ENCODE measurements at places on chromosomes 16 and 17.

GRCh38 chr16:25035494-25036405, 20.6 kb upstream of the ARHGAP17 start:
- no peak for DNase-seq

GRCh38 chr17:18039535-18040260, 490 bp downstream of the GID4 start:
- peak; percentile 38 for DNase-seq

- no peak for DNase-seq
Measured at GRCh38 chr16:81608523-81609209, 164.1 kb downstream of the CMIP start.

DNA sequence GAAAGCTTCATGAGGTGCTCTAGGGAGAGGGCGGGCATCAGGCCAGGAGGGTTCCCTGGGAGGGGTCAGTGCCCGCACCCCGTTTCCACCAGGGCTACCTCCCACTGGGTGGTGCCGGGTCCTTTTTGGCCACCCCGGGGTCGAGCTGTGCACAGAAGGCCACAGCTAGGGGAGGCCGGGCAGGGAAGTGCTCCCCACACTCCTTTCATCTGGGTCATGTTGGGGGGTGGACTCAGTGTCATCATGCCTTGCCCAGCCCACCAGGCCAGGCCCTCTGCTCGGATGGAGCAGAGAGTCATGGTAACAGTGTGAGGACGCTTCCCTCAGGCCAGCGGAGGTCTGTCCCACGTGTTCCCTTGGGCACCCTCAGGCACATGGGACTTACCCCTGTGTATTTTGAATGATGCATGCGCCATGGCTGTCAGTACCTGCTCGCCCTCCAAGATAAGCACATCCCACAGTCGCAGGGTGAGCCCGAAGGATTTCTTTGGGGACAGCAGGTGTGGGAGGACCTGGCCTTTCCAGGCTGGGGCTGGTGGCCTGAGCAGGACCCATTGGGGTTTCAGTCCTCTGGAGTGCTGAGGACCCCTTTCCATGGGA, 46.4 kb downstream of the TNFRSF13B start:
- DNase-seq, result no peak

DNA sequence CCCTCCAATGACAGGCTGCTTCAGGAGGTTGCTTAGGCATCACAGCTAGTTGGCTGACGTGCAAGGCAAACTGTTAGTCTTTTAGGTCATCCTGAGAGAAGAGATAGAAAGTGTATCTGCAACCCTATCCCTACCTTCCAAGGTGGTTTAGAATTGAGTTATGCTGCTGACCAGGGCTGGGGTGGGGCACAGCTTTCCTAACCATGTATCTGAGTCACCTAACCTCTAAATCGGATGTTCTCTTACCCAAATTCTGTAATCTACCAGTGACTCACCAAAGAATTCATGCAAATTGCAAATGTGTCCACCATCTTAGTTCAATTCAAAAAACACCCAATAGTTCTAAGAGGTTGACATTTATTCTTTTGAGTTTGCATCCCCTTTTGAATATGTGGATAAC, 107.2 kb upstream of the DYNLRB2 start:
- no peak for DNase-seq

GRCh38 chr16:4593086-4593485, 21.6 kb downstream of the UBALD1 start:
- DNase-seq, result no peak

GRCh38 chr16:65757064-65757463, 609.4 kb upstream of the CDH5 start:
- DNase-seq, result no peak

- no peak for DNase-seq
Measured at GRCh38 chr16:89178453-89179147, 7.1 kb downstream of the CDH15 start.

DNA sequence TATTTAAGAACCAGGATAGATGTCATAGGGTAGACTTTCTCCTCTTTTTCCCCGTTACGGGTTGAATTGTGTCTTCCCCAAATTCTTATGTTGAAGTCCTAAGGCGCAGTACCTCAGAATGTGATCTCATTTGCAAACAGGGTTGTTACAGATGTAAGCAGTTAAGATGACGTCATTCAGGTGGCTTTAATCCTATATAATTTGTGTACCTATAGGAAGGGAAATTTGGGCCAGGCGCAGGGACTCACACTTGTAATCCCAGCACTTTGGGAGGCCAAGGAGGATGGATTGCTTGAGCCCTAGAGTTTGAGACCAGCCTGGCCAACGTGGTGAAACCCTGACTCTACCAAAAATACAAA, 99.5 kb upstream of the DHX40 start:
- no peak for DNase-seq

DNA sequence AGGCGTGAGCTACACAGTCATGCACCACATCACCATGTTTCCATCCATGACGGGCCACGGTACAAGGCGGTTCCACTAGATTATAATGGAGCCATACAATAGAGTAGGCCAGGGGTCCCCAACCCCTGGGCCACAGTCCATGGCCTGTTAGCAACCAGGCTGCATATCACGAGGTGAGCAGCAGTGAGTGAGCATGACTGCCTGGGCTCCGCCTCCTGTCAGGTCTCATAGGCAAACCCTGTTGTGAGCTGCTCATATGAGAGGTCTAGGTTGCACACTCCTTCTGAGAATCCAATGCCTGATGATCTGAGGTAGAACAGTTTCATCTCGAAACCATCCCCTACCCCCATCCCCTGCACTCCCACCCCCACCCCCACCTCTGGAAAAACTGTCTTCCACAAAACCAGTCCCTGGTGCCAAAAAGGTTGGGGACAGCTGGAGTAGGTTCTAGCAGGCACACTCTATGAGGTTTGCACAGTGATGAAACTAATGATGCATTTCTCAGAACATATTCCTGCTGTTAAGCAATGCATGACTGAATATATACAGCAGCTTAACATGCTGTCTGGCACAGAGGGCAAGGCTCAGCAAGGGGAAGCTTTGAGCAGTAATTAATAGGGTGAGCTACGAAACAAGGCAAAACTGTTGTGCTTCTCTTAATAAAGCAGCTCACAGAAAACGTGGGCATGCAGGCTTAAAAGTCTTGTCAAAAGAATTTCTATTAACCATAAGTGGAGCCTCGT, 108.0 kb downstream of the VPS53 start:
- DNase-seq, result no peak

Data from GM12892 (cell line).